ENCODE measurements at places on chromosomes 1 and 21.

- DNase-seq: no peak
Measured at GRCh38 chr1:87202451-87202850, 126.2 kb upstream of the LMO4 start.

GRCh38 chr1:63147783-63148182, 174.6 kb upstream of the FOXD3 start:
- no peak for DNase-seq

DNA sequence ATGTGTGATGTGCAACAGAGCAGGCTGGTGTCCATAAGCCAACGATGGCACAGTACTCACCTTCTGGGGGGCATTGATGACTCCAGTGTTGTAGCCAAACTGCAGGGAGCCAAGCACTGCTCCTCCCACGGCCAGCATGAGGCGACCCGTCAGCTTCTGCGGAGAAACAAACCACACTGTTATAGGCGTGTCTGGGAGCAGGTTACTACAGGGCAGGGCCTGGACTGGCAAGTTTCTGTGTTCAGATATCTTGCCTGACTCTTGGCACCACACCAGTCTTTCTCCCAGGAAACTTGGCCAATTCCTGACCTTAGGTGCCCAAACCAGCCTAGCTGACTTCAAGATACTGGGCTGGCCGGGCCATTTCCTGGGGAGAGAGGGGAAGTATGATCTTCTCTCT, 15.5 kb downstream of the SLC2A1 start:
- no peak for DNase-seq

DNA sequence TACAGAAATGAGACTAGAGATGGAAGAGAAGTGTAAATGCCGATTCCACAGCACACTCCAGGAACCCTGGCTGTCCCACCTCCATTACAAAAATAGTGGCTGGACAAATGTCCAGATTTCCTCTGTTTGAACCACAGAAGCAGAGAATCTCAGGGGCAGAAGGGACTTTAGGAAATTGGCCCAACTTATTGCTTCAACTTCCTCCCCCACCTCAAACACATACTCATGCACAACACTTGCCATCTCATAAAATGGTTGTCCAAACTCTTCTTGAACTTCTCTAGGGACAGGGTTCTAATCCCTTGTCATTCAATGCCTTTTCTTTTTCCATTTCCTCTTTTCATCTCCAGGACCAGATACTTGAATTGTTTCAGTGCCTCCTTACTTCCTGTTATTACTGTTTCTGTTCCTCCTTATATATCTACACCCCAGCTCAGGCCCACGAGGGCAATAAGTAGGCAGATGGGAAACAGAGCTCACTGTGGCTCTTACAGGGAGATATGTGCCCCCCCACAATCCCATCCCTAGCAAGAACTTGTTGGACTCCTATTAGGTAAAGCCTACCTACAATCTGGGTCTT, 8.5 kb upstream of the B4GALT3 start:
- DNase-seq: no peak

DNA sequence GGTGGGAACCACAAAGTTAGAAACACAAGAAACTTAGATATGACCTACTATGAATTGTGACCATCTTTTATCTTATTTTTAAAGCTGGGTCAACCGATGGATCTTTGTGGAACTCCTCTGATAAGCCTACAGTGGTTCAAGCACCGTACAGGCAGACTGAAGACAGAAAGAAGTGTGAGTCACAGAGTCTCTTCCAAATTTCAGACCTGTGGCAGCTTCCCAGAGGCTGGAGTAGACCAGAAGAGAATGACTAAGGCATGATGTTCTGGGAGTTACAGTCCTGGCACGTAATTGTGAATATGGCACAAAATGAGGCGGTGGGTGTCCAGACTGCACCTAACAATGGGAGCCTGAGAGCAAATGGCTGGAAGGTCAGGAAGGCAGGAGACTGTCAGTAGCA, 70.0 kb downstream of the LMO4 start:
- DNase-seq: no peak

GRCh38 chr1:183223467-183223866, 37.4 kb downstream of the LAMC2 start:
- DNase-seq: no peak

GRCh38 chr1:203559523-203559922, 65.6 kb downstream of the OPTC start:
- DNase-seq: no peak

DNA sequence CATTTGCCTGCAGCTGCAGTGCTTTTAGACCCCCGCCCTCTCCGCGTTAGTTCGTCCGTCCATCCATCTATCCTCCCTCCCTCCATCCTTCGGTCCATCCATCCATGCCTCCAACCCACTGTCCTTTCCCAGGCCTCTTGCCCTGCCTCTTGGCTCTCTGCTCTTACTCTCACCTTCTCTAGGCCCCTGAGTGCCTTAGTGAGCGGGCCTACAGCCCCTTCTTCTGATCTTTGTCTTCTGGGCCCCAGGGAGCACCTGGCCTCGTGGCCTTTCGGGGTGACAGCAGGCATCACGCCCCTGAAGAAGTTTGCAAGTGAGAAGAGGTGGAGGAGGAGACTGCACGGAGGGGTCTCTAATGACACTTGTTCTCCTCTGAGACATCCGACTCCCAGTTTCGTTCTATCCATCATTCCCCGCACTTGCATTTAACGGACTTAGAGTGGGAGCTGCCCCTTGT, 842 bp downstream of the ATXN7L2 start:
- DNase-seq: no peak

DNA sequence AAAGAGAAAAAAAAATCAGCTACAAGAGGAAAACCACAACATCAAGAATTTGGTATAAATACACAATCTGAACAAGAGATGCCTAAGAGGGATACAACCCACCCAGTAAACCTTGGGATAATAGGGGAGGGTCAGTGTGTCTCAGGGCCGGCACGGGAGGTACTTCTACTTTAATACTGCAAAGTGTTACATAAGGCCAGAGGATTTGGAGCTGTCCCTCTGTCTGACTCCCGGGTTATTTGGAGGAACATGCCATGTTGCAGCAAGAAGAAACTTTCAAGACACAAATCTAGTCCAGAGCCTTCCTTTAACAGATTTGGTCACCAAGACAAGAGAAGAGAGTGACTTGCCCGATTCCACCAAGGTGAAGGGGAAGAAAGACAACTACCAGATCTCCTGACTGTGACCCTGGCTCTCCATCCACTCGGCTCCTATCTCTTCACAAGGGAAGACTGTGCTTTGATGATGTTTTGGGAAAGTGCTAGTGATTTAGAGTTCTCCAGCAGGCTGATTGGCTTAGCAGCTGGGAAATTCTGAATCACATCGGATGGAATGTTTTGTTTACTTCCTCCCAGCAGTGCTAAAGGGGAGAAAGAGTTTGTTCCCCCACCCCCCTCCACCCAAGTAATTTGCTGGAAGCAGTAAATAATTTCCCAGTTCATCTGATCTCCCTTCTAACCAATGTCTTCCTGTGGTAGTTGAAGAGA, 29.3 kb downstream of the SGIP1 start:
- DNase-seq: no peak

- DNase-seq: no peak
Measured at GRCh38 chr1:174258148-174258550, 98.8 kb downstream of the RABGAP1L start.

- DNase-seq: no peak
Measured at GRCh38 chr1:214506972-214507431, 44.4 kb downstream of the PTPN14 start.

DNA sequence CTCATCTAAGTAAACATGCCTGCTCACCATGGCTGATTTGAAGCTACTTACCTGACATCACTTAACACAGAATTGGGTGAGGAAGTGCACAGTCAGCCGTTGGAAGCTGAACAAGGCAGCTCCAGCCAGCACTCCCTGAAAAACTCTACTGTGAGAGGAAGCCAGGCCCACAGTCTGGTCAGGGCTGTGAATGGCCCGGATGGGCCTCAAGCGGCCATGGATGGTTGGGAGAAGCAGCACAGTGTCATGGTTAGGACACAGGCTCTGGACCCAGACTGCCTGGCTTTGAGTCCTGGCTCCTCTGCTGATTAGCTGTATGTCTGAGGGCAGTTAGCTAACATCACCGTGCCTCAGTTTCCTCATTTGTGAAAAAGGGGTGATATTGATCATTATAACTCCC, 267.8 kb downstream of the GRIK3 start:
- DNase-seq: no peak

GRCh38 chr1:173866413-173867115, 1.2 kb downstream of the GAS5 start:
- no peak for DNase-seq

DNA sequence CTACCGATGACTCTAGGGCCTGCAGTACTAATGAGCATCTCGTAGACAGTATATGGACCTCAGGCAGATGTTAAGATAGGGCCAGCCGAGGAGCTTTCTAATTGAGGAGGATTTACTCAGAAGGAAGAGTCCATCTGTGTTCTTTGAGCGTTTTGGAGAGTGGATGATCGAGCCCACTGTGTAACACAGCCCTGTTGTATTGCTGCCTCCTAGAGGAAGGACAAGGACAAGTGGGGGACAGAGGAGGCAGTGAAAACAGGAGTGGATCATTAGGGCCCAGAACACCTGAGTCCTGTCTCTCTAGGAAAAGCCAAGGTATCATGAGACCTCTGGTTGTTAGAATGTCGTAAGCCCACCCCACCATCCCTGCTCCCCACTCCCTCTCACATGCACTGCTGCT, 62.9 kb downstream of the TBX19 start:
- DNase-seq: no peak

GRCh38 chr1:9027307-9027706, 1.1 kb upstream of the SLC2A7 start:
- no peak for DNase-seq

- DNase-seq: no peak
Measured at GRCh38 chr1:99217599-99217998, 46.7 kb upstream of the PLPPR4 start.

All from cortex of kidney (tissue), 1 donor.